ENCODE measurements at places on chromosomes 7 and 10.
A peak's percentile ranks its signal among the peaks of the same experiment; 100 is the strongest.

GRCh38 chr10:109450702-109451101, 472.6 kb downstream of the XPNPEP1 start:
- no peak for DNase-seq

- DNase-seq = no peak
Measured at GRCh38 chr7:28554802-28555471, 142.6 kb downstream of the CREB5 start.

- DNase-seq = no peak
Measured at GRCh38 chr7:20749906-20750305, 36.8 kb downstream of the SP8 start.

DNA sequence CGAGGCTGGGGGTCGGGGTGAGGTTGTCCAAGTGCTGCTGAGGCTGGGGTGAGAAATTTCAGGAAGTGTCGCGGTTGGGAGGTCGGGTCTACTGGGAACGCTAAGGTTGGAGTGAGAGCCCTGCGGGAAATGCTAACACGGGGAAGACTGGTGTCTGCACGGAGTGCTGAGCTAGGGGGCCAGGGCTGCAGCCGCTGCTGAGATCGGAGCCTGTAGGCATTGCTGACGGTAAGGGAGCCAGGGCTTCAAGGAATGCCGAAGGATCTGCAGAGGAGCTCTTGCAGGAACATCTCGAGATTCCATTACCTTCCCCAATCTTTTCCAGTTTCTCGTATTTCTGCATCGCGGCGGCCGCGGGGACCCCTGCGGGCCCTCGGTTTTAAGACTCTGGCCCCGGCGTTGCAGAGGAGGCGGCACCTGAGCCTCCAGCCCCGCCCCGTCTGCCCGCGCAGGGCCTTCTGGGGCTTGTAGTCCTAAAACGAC, at the start of gene CDK5:
TSS of gene CDK5 (minus strand) at position 392 of the 483 bp plus-strand sequence. CDS start at position 343, 49 bp downstream.
- DNase-seq = no peak

- no peak for DNase-seq
Measured at GRCh38 chr10:32105782-32106382, 49.7 kb upstream of the KIF5B start.

DNA sequence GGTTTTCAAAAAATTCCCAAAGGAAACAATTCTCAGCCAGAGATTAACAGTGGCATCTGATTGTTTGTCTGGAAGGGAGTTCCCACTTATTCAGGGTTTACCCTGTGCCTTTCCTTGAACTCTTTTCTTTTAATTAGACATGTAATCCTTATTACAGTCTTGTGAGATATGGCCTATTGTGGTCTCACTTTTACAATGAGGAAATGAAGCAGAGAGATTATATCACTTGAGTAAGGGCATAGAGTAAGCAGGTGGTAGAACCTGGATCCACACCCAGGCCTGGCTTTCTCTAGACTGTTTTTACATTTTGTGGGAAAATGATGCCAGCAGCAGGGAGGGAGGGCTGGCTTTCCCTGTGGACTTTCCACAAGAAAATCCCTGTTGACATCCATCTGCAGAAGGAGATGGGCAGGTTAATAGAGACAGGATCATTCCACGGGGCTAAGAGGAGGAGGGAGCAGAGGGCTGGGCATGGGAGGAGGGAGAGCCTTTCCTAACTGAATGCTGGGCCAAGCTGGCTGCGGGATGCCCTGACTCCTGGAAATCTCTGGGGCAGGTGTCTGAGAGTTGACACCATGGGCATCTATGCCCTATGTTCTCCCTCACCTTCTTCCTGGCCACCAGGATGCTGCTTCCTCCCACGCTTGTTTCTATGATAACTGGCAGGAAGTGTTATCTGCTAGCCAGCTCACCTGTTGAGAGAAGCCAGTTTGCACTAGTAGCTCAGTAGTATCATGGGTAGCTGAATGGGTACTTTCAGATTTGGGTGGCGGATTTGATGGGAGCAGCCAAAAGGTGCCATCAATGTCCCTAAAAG, 28.7 kb upstream of the ARHGAP22 start:
- DNase-seq = no peak

- DNase-seq = no peak
Measured at GRCh38 chr10:94102436-94102835, 108.7 kb downstream of the PLCE1 start.

GRCh38 chr10:114458955-114459354, 54.7 kb upstream of the AFAP1L2 start:
- peak; percentile 4 for DNase-seq

GRCh38 chr10:125023255-125023654, 81.3 kb downstream of the ZRANB1 start:
- no peak for DNase-seq

DNA sequence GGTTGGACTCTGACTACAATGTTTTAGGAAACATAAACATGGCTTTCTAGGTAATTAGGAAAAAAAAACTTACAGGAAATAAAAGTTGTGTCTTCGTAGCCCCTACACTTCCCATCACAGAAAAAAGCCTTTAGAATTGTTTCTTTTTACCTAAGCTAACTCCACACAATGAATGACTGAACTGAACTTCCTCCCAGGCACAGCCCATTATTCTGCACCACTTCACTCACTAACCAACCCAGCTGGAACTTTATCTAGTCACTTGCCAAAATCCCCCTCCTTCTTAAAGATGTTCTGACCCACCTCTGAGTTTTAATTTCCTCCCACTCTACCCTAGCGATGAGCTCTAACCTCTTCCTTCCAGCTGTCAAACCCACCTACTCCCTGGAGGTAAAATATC, 91.7 kb upstream of the MEOX2 start:
- DNase-seq = no peak

DNA sequence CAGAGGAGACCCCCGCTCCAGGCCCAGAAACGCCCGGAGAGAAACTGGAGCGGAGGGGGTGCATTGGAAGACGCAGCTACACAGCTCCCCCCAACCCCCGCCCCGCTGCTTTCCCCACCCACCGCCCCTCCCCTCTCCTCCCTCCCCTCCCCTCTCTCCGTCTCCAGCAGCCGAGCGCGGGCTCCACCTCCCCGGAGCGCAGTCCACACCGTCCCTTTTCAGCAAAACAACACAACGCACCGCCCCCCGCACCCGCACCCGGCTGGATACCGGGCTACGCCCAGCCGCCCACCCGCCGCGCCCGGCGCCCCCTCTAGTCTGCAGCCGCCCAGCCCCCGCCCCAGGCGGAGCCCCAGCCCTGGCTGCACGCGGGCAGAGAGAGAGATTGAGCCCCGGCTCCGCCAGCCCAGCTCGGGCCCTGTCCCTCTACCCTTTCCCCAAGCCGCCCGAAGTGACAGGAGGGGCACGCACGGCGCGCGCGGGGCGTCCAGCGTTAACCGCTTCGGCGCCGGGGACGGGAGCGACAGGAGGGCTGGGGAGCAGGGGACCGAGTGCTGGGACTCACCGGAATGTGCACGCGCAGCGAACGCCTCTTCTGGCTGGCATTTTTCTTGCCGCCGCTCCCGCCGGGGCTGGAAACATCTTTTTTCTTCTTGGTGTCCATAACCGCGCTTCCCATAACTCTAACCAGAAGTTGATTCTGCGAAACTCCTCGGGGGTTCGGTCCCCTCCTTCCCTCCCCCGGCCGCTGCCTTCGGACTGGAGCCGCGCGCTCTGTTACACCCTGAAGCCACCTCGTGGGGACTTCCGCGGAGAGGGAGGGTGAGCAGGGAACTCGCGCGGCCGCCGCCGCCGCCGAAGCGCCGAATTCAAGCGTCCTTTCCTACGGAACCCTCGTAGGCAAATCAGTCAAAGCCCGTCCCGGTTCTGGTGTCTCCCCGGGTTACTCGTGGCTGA, 695 bp downstream of the PRKAG2 start:
- peak; percentile 21 for DNase-seq

Measured in activated CD8-positive, alpha-beta memory T cell treated with anti-CD3 and anti-CD28 coated beads for 48 hours (primary cell).